ENCODE measurements at places on chromosomes 3 and 15.

GRCh38 chr3:126082362-126083137 lies 1.4 kb downstream of the SLC41A3 start:
- no peak for DNase-seq

DNA sequence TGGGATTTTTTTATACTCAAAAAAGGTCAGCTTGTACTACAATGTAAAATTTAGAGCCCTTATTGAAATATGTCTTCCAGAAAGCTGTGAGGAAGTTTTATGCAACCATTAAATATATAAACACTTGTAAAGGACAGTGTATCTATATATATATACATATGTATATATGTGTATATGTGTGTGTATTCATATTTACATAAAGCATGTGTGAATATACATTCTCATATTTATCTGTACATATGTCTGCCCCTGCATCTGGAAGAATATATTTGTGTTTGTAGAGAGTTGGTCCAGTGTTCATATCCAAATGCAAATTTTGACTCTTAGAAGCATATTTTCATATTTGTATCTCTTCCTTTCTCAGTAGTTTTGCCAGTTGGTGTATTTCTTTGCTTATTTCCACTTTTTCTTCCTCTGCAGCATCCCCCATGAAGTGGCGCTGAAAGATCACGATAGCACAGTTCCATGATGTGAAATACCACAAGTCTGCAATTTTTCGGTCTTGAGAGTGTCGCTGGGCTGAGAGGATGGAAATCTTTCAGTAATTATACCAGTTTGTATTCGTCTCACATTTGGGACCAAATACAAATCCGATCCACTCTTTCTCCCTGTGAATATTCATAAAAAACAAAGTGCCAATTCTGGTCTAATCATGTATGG lies 311.7 kb upstream of the DPH6 start:
- no peak for DNase-seq

GRCh38 chr15:96264801-96265515 lies 65.5 kb upstream of the NR2F2 start:
- DNase-seq, result no peak

DNA sequence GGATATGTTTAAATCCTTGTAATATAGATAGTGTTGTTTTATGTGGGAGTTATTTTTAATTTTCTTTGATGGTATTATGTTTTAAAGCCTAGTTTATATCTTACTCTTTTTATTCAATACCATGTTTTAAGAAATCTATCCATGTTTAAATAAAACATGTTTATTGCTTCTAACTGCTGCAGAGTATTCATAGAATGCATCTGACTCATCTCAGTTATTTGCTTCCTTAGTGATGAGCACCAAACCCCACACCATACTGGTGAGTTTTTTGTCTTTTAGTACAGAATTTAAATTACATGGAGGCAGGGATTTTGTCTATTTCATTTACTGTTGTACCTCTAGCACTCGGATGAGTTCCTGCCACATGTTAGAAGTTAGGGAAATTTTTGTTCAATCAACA lies 209.2 kb downstream of the NSUN3 start:
- DNase-seq, result no peak

DNA sequence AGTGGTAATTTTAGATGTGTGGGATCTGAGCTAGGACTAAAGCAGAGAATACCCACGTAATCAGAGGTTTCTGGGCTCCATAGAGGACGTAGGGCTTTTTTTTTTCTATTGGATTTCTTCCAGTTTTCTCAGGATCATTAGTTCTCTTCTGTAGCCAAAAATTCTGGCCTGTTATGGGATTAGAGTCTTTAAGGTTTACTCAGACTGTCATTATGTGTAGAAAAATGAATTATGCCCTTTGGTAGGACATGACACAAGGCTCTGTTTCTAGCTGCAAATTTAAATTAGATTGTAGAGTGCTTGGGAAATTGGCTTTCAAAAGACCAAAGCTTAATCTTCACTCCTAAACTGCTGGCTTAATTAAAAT lies 1.9 kb downstream of the SETD5 start:
- DNase-seq, result no peak

GRCh38 chr3:150222691-150223489 lies 185.2 kb upstream of the TSC22D2 start:
- DNase-seq, result no peak

- no peak for DNase-seq
Measured at GRCh38 chr3:130948001-130948773, 54.3 kb downstream of the ATP2C1 start.
